ENCODE measurements at places on chromosomes 2 and 18.

DNA sequence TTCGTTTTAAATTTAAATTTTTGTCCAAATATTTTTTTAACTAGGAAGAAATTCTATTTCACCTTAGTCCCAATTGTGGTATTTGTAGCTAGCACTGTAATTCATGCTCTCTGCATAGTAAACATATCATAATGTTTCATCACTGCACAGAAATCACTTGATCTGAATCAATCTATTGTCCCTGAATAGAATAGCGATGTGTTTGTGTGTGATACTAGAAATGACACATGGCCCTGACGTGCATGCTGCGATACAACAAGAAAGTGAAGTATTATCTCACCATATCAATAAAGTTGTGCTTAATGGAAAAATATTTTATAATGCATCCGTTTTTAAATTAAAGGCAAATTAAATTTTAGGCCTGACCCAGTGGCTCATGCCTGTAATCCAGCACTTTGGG, 10.0 kb downstream of the TTL start:
- no peak for DNase-seq

DNA sequence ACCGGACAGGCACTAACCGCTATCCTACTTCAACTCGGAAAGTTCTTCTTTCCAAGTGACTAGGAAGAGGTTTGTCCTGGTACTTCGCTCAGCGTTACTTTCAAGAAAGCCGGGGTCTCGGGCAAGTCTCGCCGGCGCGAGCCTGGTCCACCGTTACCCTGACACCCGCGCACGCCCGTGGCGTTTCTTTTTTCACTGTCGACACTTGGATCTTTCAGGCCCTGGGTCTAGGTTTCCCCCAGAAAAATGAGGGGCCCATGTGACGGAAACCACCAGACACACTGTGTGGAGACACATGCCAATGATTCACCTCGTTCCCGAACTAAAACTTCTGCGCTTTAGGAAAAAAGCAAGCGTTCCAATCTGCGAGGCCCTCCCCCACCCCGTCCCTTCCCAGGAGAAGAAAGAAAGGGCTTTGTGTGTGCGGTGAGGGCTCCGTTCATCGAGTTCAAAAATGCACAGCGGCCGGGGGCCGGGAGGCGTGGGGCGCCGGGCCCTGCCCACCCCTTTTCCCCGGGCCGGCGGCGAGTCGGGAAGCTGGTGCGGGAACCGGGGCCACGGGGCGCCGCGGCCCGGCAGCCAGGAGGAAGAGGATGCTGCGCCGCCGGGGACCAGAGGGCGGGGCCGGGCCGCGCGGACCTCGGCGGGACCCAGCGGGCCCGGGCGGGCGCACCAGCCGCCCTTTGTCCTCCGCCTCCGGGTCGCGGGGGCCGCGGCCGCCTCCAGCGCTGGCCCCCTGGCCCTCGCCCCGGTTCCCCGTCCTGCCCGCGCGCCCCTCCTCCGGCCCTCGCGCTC, 2.6 kb downstream of the ZNF521 start:
- DNase-seq = peak; percentile 42

- DNase-seq = no peak
Observed at GRCh38 chr2:96866986-96867755, 2.7 kb downstream of the SEMA4C start.

- no peak for DNase-seq
Observed at GRCh38 chr2:240637116-240637900, 12.0 kb downstream of the GPR35 start.
